ENCODE measurements at places on chromosomes 1 and 21.

DNA sequence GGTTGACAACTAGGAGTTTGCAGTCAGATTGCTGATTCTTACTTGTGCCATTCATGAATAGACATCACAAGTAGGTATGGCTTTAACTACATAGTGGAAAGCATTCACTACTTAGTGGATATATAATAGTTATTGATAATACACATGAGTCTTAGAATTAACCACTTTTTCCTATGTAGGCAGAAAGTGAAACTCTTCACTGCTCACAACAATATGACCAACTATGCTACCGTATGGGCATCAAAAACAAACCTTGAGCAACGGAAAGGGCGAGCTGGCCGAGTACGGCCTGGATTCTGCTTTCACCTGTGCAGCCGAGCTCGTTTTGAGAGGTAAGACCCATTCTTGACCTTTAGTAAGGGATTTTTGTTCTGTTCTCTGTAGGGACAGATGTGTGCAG is 38.7 kb downstream of the DHX9 start:
- no peak for DNase-seq

- DNase-seq = no peak
Observed at GRCh38 chr1:66489972-66490601, 43.9 kb upstream of the SGIP1 start.

GRCh38 chr1:156310962-156311361 is 11.9 kb upstream of the VHLL start:
- DNase-seq = peak; percentile 80

DNA sequence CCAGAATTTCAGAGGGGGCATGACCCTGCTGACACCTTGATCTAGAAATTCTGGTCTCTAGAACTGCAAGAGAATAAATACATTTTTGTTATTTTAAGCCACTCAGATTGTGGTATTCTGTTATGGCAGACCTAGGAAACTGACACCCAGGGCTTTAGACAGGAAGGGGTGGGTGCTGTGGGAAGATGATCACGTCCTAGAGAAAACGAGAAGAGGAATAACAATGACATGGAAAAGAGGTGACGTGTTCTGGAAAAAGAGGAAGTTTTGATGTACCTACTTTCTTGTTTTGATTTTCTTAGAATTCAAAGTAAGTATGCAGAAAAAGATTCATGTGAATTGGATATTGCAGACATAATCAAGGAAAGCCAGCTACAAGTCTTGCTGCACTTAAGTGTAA is 232.9 kb upstream of the RUNX1 start:
- DNase-seq = no peak

- no peak for DNase-seq
Observed at GRCh38 chr1:6627031-6627430, 2.4 kb downstream of the THAP3 start.
